ENCODE measurements at places on chromosomes 7 and 10.

- DNase-seq, result no peak
These were observed 150.3 kb downstream of the AUTS2 start for GRCh38 chr7:69748530-69748929.

DNA sequence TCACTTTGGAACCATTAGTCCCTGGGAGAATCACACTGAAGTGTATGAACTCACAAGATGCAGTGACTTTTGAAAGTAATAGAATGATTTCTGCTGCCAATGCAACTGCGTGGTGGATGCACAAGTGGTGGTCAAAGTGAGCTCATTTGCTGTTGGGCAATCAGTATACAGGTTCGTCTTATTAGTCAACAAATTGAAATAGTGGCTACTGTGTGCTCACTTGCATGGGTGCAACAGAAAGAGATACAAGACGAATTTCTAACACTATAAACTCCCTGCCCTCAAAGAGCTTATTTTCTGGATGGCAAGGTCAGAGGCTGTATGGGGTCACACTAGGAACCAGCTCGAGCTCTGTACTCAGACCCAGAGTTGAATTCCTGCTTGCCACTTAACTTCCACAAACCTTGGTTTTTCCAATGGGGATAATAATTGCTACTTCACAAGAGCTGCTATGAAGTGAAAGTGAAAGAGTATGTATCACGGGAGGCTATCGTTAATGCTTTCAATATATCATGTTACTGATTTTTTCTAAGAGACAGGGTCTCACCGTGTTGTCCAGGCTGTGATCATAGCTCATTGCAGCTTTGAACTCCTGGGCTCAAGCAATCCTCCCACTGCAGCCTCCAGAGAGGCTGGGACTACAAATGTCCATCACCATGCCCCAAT lies 8.3 kb upstream of the BCL7B start:
- no peak for DNase-seq

DNA sequence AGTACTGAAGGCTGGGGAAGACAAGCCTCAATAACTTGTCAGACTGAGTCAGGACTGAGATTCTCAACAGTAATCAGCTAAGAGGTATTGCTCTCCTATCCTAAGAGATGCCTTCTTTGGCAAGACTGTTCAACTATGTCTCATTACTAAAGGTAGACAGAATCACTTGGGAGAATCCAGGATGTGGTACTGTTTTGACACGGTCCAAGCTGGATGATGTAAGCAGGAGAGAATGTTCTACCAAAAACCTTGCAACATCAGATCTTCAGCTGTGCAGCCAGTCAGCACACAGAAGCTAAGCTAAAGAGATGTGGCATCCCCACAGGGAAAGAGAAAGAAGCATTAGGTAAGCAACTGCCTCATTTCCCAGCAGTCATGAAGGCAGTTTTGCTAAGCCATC lies 391.4 kb downstream of the NRG3 start:
- DNase-seq, result no peak

GRCh38 chr7:131557652-131558385 lies 1.4 kb upstream of the PODXL start:
- no peak for DNase-seq

DNA sequence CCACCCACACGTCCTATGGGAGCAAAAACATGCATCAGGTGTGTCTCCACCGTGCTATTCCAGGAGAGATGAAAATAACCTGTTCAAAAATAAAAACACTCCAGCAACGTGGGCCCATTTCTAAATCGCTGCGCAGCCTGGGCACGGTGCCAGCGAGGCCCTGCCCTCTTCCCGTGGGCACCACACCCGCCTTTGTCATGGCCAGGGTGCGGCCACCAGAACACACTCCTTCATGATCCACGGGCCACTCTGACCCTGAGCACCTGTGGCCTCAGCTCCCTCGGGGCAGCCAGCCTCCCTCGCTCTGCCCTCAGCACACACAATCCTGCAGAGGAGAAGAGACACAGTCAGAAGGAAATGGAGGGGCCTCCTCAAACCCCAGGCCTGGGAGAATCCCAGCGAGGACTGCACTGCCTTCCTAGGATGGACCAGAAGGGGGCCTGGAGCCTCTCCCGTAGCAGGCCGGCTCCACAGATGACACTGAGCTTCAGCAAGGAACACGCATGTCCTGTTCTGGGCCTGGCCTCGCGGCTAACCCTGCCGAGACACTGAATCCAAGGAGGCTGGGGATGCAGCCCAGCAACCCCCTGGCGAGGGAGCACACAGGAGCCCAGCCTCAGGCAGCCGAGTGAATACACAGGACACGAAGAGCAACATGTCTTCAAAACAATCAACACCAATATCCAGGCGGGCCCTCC lies 169.0 kb downstream of the MAD1L1 start:
- no peak for DNase-seq

All from memory B cell (primary cell).